ENCODE measurements at places on chromosomes 5 and 9.
A peak's percentile ranks its signal among the peaks of the same experiment; 100 is the strongest.

GRCh38 chr5:140821375-140822280, at the start of gene PCDHA5:
PCDHA5 (plus strand) TSS chr5:140821613.
- DNase-seq: no peak

DNA sequence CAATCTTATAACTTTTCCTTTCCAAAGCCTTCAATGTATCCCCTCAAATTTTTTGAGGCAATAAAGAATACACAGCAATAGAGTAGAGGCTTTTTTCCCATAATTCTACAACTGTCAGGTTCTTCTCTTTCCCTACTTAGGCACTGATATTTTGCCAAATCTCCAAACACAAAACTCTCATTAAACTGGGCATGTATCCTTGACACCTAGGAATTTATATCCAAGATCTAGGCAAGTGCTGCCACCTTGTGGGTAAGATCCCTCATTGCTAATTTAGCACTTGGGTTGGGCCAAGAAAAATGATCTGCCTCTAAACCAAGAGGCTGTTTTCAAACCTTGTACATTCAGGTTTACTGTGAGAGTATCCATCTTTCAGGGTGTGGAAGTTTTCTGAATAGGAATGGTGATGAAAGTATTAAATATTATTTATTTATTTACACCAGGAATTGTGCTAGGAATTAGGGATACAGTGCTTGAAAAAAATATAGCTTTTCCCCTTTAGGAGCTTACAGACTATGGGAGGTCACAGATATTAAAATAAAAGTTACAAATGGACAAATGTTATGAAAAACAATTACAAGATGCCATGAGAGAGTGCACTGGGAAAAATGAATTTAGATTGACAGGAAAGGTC, 17.6 kb downstream of the TSTD2 start:
- peak; percentile 53 for DNase-seq

DNA sequence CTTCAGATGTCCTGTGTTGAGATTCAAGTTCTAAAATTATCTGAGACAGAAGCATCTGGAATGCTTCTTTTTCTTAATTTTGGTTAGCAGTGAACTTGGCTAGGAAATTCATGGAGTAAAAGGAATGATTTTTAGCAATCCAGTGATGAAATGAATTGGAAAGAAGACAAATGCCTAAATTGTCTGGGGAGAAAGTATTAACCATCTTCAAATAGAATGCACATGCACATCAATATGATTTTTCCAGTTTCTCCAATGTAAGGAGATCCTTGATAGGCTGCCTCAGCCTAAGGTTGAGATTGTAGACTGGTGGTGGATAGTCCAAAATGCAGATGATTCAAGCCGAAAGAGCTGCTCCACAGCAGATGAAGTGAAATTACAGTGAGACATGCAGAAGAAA, 106.7 kb downstream of the PCSK5 start:
- no peak for DNase-seq

DNA sequence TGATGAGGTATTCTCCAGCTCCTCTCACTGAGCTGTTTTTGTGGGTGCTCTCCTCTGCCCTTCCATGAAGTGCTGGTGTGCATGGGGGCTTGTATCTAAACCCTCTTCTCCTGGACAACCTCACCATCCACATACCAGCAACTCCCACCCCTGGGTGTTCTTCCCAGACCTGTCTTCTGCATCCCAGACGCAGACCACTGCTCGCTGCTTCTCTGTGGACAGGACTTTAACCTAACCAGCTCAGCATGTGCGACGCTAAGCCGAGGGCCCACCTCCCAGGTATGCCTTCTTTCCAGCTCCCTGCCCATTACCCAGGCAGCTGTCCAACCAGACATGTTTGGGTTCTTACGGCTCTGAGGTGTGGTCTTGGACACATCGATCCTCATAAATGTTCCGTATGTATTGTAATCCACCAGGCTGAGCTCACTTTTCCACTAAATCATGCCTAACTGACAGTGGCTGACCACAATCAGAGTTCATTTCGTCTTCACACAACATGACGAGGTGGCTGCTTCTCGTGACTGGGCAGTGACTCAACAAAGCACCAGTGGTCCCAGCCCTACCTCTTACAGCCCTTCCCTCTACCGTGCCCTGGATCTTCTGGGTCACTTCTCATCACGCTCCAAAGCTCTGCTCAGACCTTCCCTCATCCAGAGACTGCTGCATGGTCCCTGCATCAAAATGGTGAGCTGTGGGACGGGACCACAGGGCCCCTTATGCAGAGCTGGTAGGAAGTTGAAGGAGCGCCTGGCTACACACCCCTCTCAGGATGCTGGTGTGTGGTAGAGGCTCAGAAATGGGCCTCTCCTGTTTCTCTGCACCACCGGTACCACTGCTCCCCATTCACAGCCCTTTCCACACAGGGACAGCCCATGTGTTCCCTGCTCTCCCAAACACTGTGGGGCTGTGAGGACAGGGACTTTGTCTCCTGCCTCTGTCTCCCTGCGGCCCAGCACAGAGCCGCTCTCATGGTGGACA, 9.6 kb upstream of the PTGES2 start:
- no peak for DNase-seq

GRCh38 chr5:151449839-151450238, 2.4 kb downstream of the SLC36A1 start:
- DNase-seq: no peak

GRCh38 chr9:15139469-15139868, 167.5 kb downstream of the TTC39B start:
- DNase-seq: no peak

- no peak for DNase-seq
Measured at GRCh38 chr5:73254642-73255041, 81.6 kb downstream of the TMEM174 start.

- no peak for DNase-seq
Measured at GRCh38 chr9:110996436-110997220, 41.6 kb downstream of the LPAR1 start.

- peak; percentile 68 for DNase-seq
Measured at GRCh38 chr9:75866273-75866871, 24.1 kb upstream of the PCSK5 start.

- no peak for DNase-seq
Measured at GRCh38 chr9:38765101-38765500, 45.2 kb upstream of the FAM240B start.

DNA sequence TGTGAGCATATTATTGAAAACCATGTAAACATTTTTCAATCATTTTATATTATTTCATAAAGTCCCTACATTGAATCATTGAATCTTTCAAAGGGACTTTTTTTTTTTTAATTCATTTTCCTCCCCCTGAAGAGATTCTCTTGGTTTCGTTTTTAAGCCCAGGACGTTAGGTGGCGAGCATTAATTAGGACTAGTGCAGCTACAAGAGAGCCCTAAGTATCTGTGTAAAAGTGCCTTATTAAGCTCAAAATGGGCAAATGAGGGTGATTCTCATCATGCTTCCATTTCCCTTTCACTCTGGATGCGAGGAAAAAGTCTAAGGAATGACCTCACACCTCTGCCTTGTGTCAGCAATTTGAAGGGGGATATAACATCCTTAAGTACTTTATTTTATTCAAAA, 517.9 kb upstream of the ITGA1 start:
- peak; percentile 94 for DNase-seq

DNA sequence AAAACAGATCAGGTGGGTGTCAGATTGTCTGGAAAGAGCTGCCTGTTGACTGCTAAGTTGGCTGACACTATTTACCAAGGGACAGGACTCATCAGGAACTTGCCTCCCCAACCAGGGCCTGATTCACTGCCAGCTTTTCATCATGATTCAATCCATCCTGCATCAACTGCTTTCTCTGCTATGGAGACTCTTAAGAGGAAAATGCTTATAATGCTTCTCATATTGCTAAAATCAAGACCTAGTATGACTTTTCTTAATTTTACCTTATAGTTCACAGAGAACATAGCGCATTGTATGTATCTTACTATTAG, 21.3 kb downstream of the HTR4 start:
- DNase-seq: no peak

DNA sequence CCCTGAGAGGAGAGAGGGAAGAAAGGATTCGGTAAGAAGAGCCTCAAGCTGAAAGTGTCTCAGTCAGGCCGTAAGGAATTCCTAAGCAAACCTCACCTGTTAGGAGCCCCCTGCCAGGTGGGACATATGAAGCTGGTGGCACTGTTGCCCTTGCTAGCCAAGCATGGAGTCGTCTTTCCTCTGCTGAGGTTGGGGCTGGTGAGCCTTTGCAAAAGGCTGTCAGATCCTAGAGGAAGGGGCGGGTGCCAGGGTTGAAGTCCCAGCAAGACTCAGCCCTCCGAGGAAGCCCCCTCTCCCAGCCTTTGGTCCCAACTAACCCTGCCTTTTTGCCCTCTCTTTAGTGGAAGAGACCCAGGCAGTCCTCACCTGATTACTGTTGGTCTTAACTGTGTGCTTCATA, 5.5 kb upstream of the SMIM32 start:
- DNase-seq: no peak

GRCh38 chr5:148309746-148310145, 2.5 kb upstream of the SPINK7 start:
- no peak for DNase-seq

DNA sequence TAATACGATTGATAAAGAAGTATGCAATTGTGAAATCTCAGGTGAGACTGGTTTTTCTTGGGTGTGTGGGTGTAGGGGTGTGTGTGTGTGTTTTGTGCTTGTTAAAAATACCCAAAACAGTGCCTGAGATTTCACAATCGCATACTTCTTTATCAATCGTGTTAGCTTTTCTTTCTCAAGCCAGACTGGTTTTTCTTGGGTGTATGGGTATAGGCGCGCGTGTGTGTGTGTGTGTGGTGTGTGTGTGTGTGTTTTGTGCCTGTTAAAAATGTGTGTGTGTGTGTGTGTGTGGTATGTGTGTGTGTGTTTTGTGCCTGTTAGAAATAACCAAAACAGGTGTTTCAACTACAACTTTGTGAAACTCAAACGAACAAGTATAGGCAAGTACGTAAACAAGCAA, 53.7 kb downstream of the CERT1 start:
- DNase-seq: no peak

- DNase-seq: no peak
Measured at GRCh38 chr5:159174511-159175168, 34.7 kb downstream of the RNF145 start.

Measured in NCI-H1417 (cell line).